Left renal pelvis (tissue), 4 donors: ENCODE measurements at places on chromosomes 13 and 19. TPM values are rescaled to one million over a fixed set of nuclear protein-coding genes. Genes with fewer than 3 reads are reported as not detected.

DNA sequence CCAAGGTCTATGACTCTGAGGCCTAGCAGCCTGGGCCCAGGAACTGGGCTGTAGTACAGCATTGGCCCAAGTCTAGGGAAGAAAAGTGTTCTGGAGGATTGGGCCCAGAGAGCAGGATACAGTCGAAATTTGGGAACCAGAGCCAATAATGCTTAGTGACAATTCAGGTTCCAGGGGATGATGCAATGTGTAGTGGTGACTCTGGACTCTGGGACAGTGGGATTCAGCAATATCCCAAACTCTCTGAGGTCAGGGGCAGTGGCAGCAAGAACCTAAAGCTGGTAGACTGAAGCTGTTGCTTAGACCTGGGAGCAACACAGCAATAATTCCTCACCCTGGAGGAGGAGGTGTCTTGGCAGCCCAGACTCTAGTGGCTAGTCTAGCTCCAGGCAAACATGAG is 545.5 kb upstream of the ARGLU1 start:
- DNase-seq: no peak

- DNase-seq: no peak
Observed at GRCh38 chr13:99158846-99159245, 41.8 kb upstream of the UBAC2 start.

DNA sequence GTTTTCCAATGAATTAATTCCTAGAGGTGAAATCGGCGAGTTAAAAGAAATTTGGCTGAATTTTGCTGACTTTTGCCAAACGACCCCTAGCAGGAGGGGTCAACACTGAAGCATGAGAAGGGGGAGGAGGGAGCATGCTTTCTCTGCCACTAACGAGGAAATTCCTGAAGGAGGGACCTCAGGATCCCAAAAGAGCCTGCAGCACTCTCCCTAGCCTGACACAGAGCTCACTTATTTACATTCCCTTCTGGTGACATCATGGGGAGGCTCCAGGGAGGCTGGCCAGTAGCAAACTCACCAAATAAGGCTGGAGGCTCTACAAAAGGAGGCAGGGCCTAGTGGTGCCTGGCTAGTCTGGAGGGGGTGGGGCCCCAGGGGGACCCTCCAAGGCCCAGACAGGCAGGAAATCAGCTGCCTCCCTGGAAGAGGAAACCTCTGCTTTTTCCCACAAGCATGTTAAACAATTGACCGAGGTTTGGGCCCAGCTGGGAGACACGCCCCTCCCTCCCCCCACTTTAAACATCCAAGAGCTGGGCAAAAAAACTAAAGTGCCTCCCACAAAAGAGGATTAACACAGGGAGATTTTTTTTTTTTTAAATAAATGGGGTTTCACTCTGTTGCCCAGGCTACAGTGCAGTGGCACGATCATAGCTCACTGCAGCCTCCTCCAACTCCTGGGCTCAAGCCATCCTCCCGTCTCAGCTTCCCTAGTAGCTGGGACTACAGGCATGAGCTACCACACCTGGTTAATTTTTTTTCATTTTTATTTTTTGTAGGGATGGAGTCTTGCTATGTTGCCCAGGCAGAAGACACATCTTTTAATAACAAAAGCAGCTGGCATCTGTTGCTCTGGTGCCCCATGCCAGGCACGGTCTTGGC is 2.1 kb downstream of the DAPK3 start:
- DNase-seq: peak; percentile 84

DNA sequence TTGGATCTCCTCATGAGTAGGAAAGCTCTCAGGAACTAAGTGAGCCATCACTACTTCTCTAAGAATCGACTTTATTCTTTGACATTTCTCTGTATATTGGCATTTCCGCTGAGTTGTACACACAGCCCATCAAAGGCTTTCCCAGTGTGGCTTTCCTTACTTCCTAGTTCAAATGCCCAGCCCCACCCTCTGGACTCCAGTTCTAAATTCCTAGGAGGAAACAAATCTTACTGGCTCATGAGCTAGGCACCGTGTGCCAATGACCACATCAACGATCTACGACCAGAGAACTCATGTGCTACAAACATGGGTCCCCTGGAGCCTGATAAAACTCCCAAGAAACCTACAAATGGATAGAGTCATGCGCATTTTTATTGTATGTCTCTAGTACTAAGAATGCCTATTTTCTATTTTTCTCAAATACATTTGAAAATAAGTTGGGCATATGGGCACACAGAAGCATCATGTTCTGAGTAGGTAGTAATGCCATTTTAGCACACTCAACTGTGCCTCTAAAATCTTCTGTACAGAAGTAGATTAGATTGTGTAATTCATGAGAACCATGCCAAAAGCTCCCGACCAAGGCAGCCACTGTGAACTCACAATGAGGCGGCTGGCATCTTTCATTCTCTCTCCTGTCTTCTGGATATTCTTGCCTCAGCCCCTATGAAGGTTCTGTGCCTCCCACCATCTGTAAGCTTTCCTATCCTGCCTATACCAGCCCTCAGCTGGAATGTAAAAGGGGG is 10.5 kb upstream of the RAP2A start:
- DNase-seq: no peak

DNA sequence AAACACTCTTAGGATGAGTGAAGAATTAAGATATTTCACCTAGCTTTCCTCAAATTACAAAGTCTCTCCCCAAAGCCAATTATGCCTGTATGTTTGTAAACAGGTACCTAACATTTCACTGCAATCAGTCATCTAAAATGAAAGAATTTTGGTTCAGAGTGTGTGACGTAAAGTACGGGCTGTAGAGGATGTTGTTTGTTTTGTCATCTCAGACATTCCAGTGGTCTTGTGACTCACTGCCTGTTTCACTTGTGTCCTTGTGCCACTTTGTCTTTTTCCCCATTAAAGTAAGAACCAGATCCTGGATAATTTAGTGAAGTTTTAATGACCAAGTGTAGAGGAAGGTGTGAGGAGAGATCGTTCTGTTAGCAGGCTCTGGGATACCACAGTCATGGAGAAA is 28.6 kb upstream of the EID2 start:
- no peak for DNase-seq

- peak; percentile 26 for DNase-seq
Observed at GRCh38 chr13:44470638-44471562, 97.3 kb downstream of the SERP2 start.

ZNF729 gene
- 0.49 TPM for polyA plus RNA-seq

PABPC3 gene
- 0.81 TPM for polyA plus RNA-seq

PSMD8 gene
- polyA plus RNA-seq: 156 TPM
